NCI-H1930 (cell line): ENCODE measurements at places on chromosomes 3 and 15.
A peak's percentile ranks its signal among the peaks of the same experiment; 100 is the strongest.

DNA sequence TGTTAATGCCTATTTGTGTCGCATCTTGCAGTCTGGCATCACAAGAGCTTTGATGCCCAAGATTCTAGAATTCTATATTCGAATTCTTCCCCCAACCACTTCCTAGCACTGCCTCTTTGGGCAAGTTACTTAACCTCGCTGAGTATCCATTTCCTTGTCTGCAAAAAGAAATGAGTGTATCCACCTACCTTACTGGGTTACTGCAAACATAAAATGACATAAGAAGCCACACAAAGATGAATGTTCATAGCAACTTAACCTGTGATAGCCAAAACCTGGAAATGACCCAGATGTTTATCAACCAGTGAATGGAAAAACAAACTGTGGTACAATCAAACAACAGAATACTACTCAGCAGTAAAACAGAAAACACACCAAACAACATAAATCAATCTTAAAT, 24.9 kb downstream of the RFTN1 start:
- DNase-seq = no peak

DNA sequence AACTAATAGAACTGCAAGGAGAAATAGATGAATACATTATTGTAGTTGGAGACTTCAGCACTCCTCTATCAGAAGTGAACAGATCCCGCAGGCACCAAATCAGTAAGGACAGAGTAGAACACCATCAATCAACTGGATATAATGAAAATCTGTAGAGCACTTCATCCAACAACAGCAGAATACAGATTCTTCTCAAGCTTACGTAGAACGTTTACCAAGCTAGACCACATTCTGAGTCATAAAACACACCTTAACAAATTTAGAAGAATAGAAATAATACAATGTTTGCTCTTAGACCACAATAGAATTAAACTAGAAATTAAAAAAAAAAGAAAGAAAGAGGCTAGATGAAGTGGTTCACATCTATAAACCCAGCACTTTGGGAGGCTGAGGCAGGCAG, 70.7 kb upstream of the NEDD4 start:
- DNase-seq = no peak

DNA sequence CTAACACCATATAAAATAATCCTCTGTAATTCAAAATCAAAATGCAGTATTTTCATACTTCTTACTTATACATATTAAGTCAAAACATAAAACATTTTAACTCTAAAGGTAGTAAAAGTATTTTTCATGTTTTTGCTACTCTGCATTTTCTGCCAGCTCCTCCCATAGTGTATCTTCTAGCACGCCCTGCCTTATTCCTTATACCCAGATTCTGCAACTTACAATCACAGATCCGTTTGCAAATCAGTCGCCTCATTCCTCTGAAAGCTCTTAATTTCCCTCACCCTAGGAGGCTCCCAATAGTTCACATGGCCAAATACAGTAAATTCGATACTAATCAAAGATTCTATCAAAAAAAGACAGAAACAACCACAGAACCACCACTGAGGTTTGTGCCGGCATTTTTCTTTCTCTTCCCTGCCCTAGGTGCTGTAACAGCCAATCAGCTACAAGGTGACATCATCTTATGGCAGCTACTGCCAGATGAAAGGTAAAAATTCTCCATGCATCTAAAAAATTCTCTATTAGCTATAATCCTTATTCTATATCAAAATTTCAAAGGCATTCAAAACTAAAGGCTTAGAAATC, 72.9 kb downstream of the CLASP2 start:
- DNase-seq = no peak

DNA sequence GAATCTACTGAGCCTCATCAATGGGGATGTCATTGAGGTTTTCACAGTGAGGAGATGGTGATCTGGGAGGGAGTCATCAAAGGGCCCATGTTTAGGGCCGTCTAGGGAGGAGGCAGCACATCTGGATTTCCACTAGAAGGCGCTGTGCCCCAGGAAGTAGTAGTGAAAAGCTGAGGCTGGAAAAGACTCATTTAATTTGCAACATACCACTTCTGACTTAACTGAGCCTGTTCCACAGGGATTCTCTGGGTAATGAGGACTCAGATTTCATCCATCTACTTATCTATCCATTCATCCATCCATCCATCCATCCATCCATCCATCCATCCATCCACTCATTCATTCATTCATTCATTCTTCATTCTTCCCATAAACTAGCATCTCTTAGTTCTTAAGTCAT, 17.4 kb upstream of the SHF start:
- peak; percentile 12 for DNase-seq

DNA sequence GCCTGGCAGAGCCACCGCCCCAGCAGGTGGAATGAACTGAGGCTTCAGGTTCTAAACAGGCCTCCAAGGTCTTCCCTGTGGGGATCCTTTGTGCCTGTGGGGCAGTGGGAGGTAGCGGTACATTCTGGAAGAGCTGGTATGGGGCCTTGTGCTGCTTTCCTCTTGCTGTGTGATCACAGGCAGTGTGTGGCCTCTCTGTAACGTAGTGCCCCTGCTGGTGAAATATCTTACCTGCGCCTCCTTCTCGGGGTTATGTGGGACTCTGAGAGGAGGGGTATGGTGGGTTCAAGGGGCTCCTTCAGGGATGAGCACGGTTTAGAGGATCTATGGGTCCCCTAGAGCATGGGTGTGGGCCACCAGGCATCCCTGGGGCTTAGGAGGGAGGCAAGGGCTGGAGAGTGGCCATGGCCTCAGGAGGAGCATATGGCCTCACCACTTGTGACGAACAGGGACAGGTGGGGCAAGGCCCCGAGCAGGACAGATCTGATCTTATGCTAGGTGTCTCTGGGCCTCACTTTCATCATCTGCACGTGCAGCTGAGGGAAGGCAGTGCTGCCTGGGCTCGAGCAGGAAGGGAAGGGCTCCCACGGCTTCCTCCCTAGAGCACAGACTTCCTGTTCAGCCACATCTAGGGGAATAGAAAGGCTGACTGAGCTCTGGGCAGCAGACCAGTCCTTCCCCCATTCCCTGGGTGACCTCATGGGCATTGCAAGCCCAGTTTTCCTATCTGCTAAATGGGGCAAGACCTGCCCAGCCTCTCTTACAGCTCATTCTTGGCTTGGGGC, 1.9 kb upstream of the ALS2CL start:
- no peak for DNase-seq

GRCh38 chr3:194973366-194974000, 287.8 kb downstream of the FAM43A start:
- DNase-seq = no peak

DNA sequence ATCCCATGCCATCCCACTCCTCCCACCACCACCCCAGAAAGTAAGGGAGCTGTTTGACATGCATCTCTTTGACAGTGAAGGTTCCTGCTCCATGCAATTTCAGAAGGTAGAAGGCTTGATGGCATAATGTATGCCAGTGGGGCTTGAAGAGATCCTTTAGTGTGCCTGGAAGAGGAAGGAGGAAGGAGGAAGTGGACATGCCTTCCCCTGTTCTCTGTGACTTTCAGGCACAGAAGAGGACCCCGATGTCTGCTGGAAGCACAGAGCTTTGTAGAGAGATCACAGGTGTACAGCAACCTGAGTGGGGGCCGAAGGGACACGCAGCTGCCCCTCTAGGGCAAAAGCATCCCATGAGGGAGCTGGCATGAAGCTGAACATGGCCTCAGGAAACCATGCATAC, 171.6 kb downstream of the CD47 start:
- no peak for DNase-seq

DNA sequence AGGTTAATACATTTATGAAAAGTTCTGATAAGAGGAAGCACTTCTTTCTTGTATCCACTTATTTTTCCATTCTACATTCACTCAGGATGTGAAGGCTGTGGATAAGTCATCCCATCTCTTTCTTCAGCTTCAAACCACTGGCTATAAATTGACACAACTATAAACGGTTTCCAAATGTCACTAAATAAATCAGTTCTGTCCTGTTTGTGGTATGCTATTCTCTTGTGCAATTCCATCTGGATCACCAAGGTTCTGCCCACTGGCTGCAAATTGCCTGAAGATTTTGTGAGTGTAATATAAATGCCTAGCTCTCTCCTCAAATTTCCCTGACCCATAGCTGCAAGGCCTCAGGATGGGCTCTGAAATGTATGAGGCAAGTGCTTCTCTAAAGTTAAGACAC, 7.1 kb upstream of the LMOD3 start:
- no peak for DNase-seq

GRCh38 chr3:123401836-123402530, 46.9 kb downstream of the ADCY5 start:
- DNase-seq = no peak

GRCh38 chr3:149609595-149609994, 48.2 kb downstream of the WWTR1 start:
- no peak for DNase-seq
